Cerebellum (tissue), 4 donors: ENCODE measurements at places on chromosomes 4 and X.

DNA sequence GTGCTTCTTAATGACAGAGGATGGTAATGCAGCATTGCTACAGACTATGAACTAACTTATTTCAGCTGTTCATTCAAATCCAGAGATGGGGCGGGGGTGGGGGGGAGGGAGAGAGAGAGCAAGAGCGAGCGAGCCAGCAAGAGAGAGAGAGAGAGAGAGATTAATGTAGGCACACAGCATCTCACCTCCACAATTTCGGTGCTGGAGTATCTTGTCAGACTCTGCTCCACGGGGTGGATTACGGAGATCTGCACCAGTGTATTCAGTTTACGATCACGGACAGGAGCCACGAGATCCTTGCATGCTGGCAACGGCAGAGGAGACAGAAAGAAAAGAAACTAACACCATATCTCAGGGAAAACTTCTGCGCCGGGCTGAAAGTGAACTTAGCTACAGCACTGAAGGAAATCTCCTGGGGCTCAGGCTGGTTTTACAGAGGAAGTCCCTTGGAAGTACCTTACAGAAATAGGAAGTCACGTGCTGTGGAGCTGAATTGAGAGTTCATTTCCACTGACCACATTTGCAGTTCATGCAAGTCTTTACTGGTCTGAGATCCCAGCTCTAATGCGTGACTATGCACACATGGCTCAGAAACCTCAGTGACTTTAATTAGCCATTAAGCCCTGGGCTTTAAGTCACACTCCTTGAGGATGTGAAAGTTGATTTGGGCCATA, 440.9 kb downstream of the INPP4B start:
- DNase-seq = no peak

GRCh38 chr4:2852481-2852921, 8.9 kb downstream of the ADD1 start:
- no peak for DNase-seq

- DNase-seq = no peak
Measured at GRCh38 chr4:165325732-165326512, 1.5 kb upstream of the MSMO1 start.

- DNase-seq = no peak
Measured at GRCh38 chr4:31104043-31104442, 383.9 kb downstream of the PCDH7 start.
